Stimulated activated CD8-positive, alpha-beta memory T cell treated with anti-CD3 and anti-CD28 coated beads, Interleukin-15, amount 100 ng/mL, for 4 hours (primary cell): ENCODE measurements at places on chromosomes 7 and 10.

DNA sequence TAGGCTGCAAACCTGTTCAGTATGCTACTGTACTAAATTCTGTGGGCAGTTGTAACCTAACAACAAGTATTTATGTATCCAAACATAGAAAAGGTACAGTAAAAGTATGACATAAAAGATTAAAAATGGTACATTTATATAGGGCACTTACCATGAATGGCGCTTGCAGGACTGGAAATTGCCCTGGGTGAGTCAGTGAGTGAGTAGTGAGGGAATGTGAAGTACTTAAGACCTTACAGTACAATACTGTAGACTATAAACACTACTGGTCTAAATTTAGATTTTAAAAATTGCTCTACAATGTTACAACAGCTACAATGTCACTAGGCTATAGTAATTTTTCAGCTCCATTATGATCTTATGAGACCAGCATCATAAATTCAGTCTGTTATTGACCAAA lies 146.0 kb upstream of the GNAI1 start:
- no peak for DNase-seq

GRCh38 chr7:148367731-148368475 lies 222.7 kb upstream of the C7orf33 start:
- DNase-seq = no peak

GRCh38 chr10:69335063-69335587 lies 56.8 kb downstream of the HK1 start:
- DNase-seq = no peak

DNA sequence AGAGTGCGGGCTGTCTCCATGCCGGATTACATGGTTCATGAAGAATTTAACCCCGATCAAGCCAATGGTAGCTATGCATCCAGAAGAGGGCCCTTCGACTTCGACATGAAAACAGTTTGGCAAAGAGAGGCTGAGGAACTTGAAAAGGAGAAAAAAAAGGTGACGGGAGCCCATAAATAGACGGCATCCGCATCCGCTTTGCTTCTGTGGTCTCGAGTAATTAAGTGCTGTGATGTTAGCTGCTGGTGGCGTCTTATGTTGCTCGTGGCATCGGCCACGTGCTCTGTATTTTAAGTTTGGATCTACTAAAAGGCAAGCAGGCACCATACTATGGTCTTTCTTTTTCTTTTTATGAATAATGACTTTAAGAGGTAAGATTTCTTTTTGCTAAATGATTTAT lies 11.1 kb downstream of the C7orf57 start:
- no peak for DNase-seq

DNA sequence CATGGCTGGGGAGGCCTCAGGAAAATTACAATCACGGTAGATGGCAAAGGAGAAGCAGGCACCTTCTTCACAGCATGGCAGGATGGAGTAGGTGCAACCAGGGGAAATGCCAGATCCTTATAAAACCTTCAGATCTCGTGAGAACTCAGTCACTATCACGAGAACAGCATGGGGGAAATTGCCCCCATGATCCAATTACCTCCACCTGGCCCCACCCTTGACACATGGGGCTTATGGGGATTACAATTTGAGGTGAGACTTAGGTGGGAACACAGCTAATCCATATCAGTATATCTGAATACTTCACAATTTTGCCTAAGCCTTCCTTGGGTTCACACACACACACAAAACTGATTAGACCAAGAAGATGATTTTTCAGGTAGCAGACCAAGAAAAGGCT lies 145.1 kb upstream of the COL1A2 start:
- no peak for DNase-seq

- no peak for DNase-seq
Observed at GRCh38 chr7:90239050-90239449, 5.9 kb upstream of the CFAP69 start.

DNA sequence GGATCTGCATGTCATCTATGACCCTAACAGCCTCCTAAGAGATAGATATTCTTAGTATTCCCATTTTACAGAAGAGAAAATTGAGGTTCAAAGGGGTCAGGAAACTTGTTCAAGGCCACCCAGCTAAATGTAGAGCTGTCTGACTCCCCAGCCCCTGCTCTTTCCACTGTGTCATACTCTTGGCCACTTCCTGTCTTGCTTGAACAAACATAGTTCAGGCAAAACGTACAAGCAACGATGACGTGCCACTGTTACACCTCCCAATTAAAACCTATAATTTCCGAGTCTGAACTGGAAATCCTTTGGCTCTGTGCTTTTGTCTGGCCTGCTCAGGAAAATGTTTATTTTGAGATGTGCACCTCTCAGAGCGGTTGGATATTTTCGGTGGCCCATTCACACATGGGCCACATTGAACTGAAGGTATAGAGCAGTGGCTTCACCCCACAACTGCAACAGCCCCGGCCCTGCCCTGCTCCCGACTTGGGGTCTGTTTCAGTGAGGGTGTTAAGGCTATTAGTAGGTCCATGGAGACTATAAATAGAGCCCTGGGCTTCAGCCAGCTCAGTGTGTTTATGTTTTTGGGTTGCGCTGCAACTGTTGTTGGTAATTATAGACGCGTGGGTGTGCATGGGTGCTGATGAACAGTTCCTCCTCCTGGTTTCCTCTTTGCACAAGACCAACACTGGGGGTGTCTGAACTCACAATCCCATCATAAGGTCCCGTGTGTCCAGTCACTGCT lies 172.3 kb upstream of the ADO start:
- peak; percentile 66 for DNase-seq

DNA sequence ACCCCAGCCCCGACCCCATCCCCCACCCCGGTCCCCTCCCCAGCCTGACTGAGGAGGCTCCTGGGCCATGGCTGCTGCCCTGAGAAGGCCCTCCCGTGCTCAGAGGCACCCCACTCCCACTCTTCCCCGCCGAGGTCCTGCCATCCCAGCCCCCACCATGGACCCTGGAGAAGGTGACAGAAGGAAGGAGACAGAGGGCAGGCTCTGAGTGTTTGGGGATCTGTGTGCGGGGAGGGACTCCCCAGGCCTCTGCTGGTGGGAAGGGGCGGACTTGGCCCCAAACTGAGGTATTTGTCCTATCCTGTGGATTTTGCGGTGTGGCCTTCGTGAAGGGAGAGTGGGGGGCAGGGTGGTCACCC lies 53.4 kb downstream of the PWWP2B start:
- no peak for DNase-seq
